ENCODE measurements at places on chromosomes 16 and 17. TPM values are rescaled to one million over a fixed set of nuclear protein-coding genes. Genes with fewer than 3 reads are reported as not detected.

Gene EVPL
- total RNA-seq = 84.2 TPM

Gene ABCC12
- not detected for total RNA-seq

Gene GLG1
- 121 TPM for total RNA-seq

Gene CCL7
- total RNA-seq = not detected

Gene CDC27
- total RNA-seq = 80.3 TPM

Gene ARL16
- total RNA-seq = 35.5 TPM

Gene PRSS21
- total RNA-seq = 1.3 TPM

Gene KRTAP2-1
- not detected for total RNA-seq

Gene TSPOAP1
- 21.0 TPM for total RNA-seq

Gene RASL10B
- total RNA-seq = 2.7 TPM

Gene GPR179
- 0.05 TPM for total RNA-seq

Gene DECR2
- total RNA-seq = 17.5 TPM

Gene MYH3
- 6.2 TPM for total RNA-seq

Gene CCDC154
- 2.0 TPM for total RNA-seq

Gene PNPO
- 40.9 TPM for total RNA-seq

Gene CCL16
- total RNA-seq = 1.6 TPM

Gene FBXO39
- 0.23 TPM for total RNA-seq

Gene ADORA2B
- total RNA-seq = 5.2 TPM

Gene RPUSD1
- total RNA-seq = 18.7 TPM

Gene ACSM5
- 2.3 TPM for total RNA-seq

Gene CX3CL1
- 31.1 TPM for total RNA-seq

Gene RUSF1
- total RNA-seq = 85.6 TPM

Gene CNGB1
- 1.5 TPM for total RNA-seq

Gene HBA1
- 82.1 TPM for total RNA-seq

Gene OR2C1
- total RNA-seq = not detected

Gene EXOC7
- 206 TPM for total RNA-seq

Gene MYOCD
- 28.2 TPM for total RNA-seq

Gene SBK1
- 0.49 TPM for total RNA-seq

Data from ureter (tissue), 1 donor.